ENCODE measurements at places on chromosomes 6 and 20.
A peak's percentile ranks its signal among the peaks of the same experiment; 100 is the strongest.

DNA sequence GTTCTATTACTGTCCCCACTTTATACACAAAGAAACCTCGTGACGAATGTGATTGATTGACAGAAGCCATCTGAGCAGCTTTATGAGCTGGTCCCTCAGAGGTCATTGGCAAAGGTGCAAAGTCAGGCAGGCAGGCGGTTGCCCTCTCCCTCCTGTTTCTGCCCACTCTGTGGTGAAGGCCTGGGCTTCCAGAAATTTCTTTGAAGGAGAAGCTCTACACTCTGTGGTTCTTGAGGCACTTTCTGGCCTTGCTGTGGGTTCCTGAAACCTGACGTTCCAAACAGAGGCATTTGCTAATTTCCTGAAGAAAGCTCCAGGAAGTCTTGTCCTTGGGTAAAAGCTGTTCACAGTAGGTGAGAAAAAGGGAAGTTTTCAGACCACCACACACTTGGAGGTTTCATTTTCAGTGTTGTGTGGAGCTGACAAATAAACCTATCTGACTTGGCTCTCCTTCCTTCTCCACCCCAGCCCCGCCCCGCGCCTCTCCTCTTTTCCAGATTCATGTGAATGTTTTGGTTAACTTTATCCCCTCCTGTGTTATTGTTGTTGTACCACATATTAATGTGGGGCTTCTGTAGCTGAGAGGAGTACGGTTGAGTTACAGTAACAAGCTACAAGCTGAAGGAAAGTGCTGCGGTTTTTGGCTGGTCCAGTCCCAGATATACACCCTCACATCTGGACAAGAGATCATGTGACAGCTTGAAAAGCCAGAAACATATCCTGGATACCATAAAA is 274.1 kb downstream of the CLIC5 start:
- DNase-seq = peak; percentile 93

- no peak for DNase-seq
Observed at GRCh38 chr20:23132293-23132929, 46.3 kb upstream of the CD93 start.

- DNase-seq = no peak
Observed at GRCh38 chr20:47711046-47711752, 74.1 kb downstream of the SULF2 start.

DNA sequence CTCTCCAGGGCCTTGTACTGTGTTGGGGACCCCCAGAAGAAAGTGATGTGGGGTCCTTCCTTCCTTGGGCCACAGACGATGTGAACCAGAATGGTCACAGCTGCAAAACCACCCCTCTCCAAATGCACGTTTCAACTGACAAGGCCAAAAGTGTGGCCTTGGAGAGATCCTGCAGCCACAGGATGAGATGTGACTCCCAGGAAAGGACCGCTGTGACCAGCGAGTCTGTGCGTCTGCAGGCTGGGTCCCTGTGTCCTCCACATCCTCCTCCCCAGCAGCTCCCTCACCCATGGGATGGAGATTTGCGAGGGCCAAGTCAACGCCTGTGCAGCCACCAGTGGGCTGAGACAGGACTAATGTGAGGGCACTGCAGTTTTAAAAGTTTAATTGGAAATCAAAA is 247.0 kb downstream of the ERMARD start:
- DNase-seq = no peak

DNA sequence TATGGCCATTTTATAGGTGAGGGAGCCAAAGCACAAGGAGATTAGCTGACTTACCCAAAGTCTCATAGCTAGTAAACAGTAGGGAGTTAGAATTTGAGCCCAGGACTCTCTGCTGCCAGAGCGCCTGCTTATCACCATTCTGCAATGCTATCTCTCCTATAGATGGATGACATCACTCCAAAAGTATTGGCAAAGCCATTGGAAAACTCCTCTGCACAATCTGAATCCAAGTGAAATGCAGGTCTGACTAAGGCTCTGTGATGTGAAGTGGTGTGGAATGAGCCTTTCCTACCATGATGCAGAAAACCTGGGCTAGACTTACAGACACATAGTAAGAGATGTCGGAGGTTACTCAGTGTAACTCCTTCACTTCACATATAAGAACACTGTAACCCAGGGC is 106.3 kb downstream of the GRM1 start:
- no peak for DNase-seq

DNA sequence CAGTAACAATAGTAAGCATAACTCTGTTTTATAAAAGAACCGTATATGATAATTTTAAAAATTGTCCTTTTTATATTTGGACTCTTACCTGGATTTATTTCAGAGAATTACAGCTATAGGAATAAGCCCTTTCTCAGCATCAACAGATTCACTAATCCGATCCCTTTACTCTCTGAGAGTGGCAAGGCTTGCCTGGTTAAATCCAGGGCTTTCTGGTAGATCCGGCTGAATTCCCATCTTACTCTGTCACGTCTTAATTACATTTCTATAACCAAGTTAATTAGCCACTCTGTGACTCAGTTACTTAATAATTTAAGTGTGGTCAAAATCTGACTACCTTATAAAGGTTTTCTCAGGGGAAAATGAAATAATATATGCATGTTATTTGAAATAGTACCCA is 294.7 kb downstream of the FRK start:
- no peak for DNase-seq

- no peak for DNase-seq
Observed at GRCh38 chr20:60467771-60468170, 509.5 kb downstream of the CDH26 start.

GRCh38 chr6:110828396-110828795 is 13.1 kb upstream of the CDK19 start:
- DNase-seq = no peak

DNA sequence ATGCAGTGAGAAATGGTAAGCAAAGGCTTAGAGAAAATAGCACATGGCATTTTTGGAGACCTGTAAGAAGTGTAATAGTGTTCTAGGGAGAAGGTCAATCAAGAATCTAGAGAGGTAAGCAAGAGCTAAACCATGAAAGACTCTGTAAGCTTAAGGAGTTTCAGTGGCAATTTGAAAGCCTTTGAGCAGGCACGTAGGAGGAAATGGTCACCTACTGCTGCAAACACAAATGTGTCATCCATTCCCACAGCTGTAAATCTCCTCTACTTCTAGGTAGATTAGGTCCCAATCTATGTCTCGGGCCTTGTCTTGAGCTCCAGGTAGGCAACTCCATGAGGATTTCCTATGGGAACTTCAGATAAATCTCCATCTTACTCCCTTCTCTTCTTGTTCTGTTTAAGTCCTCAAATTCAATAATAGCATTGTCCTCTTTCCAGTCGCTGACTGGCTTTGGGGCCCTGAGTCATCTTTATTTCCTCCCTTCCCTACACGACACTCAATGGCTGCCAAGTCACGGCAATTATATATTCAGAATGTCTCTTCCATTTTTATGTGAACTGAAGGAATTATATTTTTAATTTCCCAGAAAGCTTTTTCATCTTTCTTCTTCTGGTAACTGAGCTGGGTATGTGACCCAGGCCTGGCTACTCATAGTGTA is 24.2 kb upstream of the PAQR8 start:
- DNase-seq = no peak

GRCh38 chr20:62382306-62383198 is 4.4 kb upstream of the RPS21 start:
- DNase-seq = peak; percentile 77

DNA sequence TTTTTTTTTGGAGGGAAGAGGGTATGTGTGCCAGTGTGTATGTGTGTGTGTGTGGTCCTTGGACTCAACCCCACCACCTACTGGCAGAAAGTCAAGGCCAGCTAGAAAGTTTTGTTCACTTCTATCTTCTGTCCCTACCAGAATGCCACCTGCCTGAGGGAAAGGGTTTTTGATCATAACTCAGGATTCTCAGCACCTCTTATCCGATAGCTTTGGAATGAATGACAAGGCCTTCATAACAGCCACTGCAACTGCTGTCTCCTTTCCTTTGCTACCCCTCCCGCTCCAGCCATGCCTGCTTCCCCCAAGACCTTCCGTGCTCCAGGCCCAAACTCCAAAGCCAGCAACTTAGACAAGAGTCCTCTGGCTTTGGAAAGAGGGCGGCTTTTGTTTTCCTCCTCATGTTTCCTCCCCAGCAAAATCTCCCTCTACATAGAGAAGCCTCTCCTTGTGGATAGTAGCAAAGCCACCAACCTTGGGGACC is 18.7 kb downstream of the BTN3A1 start:
- DNase-seq = peak; percentile 66

- peak; percentile 95 for DNase-seq
Observed at GRCh38 chr6:29649701-29650673, 6.9 kb upstream of the MOG start.

- DNase-seq = no peak
Observed at GRCh38 chr6:125273965-125274364, 27.8 kb downstream of the HDDC2 start.

DNA sequence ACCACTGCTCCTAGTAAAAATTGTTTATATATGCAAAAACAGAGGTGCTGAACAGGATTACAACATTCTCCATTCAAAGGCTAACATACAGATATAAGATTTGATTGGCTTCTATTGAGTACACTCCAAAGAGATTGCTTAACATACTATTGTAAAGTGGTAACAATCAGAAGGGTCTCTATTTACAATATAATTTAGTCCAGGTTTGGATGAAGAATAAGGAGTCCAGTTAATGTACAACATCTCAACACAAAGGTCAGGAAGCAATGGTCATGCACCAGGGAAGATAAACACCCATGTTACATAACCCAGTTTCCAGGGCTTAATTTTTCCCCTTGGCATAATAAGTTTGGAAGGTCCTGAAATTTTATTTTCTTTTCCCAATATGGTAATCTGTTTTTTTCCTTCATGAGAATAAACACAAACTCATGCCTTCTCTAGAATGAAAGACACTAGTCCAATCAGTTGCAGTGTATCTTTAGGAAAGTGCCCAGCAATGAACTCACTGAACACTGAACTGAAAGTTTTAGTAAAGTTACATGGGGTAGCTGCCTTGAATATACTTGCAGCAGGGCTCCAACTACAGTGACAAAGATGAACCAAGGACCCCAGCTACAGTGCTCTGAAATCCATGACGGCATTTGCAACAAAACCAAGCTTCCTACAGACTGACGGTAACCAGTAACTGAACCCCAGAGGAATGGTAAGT is 255.3 kb upstream of the GJE1 start:
- no peak for DNase-seq

DNA sequence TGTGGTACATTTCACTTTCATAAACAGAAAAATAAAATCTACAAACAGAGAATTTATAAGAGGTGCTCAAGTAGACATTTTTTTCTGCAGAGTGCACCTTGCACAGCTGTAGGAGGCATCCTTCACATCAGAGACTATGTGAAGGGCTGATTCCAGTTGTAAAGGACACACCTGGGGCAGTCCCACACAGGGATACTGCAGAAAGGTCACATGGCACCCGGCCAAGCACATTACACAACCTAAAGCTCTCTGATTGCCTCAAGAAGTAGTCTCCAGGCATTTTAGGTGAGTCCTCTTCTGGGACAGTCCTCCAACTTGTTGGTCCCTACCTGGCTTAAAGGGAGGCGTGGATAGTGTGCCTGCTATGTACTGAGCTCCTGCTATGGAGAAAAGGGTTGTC is 502.9 kb upstream of the NOX3 start:
- no peak for DNase-seq

- DNase-seq = no peak
Observed at GRCh38 chr6:109498052-109498451, 15.0 kb upstream of the ZBTB24 start.

GRCh38 chr20:49479785-49480184 is 2.7 kb downstream of the KCNB1 start:
- no peak for DNase-seq

DNA sequence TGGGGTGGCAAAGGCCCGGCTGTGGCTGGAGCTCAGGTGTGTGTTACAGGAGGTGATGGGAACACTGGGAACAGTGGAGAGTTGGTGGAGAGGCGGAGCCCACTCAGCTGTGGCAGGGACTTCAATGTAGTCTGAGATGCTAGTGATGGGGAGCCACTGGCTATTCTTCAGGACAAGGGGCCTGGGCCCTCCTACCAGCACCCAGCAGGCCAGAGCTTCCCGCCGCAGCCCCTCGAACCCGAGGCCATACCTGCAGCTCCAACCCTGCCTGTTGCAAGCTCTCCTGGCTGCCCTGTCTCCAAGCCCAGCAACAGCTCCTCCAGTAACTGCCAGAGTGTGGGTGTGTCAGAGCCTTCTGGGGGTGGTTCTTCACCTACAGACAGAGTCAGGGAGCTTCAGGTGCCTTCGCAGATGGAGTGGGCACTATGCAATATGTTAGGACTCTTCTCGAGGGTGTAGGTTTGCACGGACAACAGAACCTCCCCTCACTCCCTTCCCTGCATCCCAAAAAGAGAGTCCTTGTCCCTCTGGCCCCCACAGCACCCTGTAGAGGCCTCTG is 146.2 kb upstream of the MLN start:
- no peak for DNase-seq

- no peak for DNase-seq
Observed at GRCh38 chr6:34595332-34596184, 39.4 kb upstream of the SPDEF start.

GRCh38 chr6:54411767-54412166 is 103.5 kb downstream of the TINAG start:
- no peak for DNase-seq

GRCh38 chr6:39426073-39426456 is 103.6 kb upstream of the KCNK16 start:
- no peak for DNase-seq

GRCh38 chr6:169981969-169982368 is 230.5 kb downstream of the ERMARD start:
- no peak for DNase-seq
